ENCODE measurements at places on chromosomes 5 and 9. TPM values are rescaled to one million over a fixed set of nuclear protein-coding genes. Genes with fewer than 3 reads are reported as not detected.

The ADRA1B gene
- total RNA-seq: 0.67 TPM

The FBXL17 gene
- total RNA-seq: 15.3 TPM

The ACSL6 gene
- 3.6 TPM for total RNA-seq

The CSF1R gene
- total RNA-seq: 16.7 TPM

The CCDC171 gene
- 4.5 TPM for total RNA-seq

The TTC1 gene
- total RNA-seq: 61.9 TPM

The F12 gene
- 0.27 TPM for total RNA-seq
